Endodermal cell (in vitro differentiated cells): ENCODE measurements at places on chromosomes 3 and 15. TPM values are rescaled to one million over a fixed set of nuclear protein-coding genes. Genes with fewer than 3 reads are reported as not detected.
A peak's percentile ranks its signal among the peaks of the same experiment; 100 is the strongest.

Gene FAM43A
- 0.48 to 0.73 TPM (median 0.58 TPM) in 3 replicates for total RNA-seq

Gene ALG1L2
- 5.1 to 8.5 TPM (median 5.2 TPM) in 3 replicates for total RNA-seq

Gene CLK3
- 62.9 to 241 TPM (median 67.3 TPM) in 3 replicates for total RNA-seq

DNA sequence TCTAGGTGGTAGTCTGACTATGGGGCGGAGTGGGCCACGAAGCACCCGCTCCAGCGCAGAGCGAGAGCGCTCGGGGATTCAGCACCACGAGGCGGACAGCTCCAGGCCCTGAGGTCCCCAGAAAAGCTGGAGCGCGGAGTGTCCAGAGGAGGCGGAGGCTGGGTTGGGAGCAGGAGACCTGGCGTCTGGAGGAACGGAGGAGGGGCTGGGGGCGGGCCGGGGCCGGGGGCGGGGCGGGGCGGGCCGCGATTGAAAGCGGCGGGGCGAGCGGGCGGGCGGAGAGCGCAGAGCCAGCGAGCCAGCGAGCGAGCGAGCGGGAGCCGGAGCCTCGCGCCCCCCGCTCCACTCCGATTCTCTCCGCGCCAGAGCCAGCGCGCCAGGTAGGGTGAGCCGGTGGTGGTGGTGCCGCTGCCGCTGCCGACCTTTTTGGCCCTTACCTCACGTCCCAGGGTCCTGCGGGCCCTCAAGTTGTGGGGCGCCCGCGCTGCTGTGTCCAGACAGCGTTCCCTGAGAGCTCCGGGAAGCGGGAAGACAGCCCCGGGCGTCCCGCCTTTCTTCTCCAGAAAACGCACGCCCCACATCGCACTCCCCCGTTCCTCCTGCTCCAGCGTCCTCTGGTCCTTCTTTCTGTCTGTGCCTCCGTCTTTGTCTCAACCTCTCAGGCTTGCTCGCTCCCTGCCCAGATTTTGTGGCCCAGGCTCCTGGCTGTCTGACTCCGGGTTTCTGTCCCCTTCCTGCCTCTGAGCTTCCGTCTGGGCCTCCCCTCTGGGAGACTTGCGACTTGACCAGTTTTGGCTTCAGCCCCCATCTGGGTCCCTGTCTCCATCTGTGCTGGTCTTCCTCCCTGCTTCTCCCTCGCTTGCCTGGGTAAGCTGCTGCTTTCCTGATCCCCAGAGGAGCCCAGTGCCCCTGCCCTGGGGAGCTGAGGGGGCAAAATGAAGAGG lies at the start of gene GRM2:
TSS of gene GRM2 (plus strand) at position 281 of the 944 bp plus-strand sequence. CDS start 1,916 bp downstream, outside the sequence.
- no peaks in the 10 kb centered on the region for H3K36me3 ChIP-seq
- DNase-seq: peak; percentile 98
- H3K27me3 ChIP-seq: peaks cover 21% of the 10 kb centered on the region
- H3K27ac ChIP-seq: no peak within 1 kb of the TSS
- peak within 1 kb of the TSS; percentile 80 for H3K4me3 ChIP-seq

DNA sequence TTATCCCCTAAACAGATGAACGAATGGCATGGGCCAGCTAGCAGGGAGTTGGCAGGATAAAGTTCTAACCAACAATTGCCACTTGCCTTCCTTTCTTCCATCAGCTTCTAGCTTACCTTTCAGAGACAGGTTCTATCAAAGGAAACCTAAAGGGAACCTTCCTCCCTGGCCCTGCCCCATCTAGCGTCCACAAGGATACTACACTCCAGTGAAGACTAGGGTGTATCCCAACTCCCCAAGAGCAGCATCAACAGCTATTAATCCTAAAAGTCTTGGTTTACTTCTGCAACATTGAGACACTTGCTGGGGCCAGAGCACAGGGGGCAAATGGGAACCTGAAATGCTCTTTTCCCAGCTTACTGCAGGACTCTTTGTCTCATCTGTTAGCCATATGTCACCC lies 37.0 kb upstream of the TMC3 start:
- H3K4me3 ChIP-seq: no peak overlapping the region
- DNase-seq: peak; percentile 77
- no peaks in the 10 kb centered on the region for H3K36me3 ChIP-seq
- no peaks in the 10 kb centered on the region for H3K27me3 ChIP-seq

GRCh38 chr15:43934480-43934879 lies 107.7 kb downstream of the WDR76 start:
- no peak overlapping the region for H3K27ac ChIP-seq
- DNase-seq: no peak
- no peak overlapping the region for H3K4me3 ChIP-seq
- H3K4me1 ChIP-seq: peaks cover 18% of the 10 kb centered on the region

- no peaks in the 10 kb centered on the region for H3K36me3 ChIP-seq
- DNase-seq: no peak
- no peaks in the 10 kb centered on the region for H3K27me3 ChIP-seq
- no peak overlapping the region for H3K27ac ChIP-seq
- no peaks in the 10 kb centered on the region for H3K4me1 ChIP-seq
Measured at GRCh38 chr15:25969886-25970285, 106.8 kb upstream of the ATP10A start.

DNA sequence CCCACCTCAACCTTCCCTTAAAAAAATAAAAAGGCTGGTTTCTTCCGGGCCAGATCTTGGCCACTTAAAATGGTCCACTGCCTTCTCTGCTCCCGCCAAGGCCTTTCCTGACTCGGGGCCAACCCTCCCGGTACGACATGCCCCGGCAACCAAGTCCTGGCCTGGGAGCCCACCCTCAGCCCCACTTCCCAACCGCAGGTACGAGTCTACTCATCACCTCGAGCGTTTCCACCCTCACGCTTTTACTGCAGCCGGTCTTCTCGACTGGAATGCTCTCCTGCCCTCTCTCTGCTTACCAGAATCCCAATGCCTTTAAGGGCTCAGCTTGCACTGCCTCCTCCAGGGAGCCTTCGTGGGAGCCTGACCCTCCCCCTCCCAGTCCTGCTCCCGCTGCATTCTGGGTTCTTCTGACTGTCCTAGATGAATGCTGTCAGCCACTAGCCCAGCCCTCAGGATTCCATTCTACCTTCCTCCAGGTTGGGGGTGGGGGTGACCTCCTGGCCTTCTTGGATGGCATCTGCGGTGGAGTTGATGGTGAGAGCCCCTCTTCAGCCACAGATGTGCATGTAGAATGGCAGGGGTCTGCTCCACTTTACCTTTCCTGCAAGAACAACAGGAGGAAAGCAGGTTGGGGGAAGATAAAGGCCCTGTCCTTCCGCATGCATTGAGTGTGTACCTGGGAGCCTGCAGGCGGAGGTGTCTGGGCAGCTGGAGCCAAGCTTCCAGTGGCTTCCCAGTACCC lies 1.1 kb upstream of the CSRNP1 start:
- peak overlapping the region; percentile 86 for H3K4me3 ChIP-seq
- H3K36me3 ChIP-seq: peaks cover 4% of the 10 kb centered on the region
- peaks cover 34% of the 10 kb centered on the region for H3K4me1 ChIP-seq
- H3K27me3 ChIP-seq: no peaks in the 10 kb centered on the region

DNA sequence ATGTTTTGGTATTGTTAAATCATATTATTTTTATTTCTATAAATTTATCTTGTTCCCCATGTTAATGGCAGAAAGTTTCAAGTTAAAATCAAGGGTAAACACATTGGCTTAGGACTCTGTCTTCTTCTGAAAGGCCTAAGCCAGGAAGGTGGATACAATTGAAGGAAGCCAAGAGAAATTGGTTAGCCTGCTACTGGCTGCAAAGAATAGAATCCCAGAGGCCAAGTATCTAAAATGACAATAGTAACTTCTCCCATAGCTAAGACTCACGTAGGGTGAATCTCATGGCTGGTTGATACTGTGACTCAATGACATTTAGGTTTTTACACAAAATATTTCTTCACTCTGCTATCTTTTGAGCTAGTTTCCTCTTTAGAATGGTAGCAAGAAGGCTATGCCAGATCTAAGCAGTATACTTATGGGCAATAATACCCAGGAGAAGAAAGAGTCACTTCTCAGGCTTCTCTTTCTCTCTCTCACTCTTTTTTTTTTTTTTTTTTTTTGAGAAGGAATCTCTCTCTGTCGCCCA lies 621.5 kb upstream of the TBL1XR1 start:
- no peak overlapping the region for H3K27ac ChIP-seq
- H3K27me3 ChIP-seq: no peaks in the 10 kb centered on the region
- no peaks in the 10 kb centered on the region for H3K36me3 ChIP-seq
- H3K4me1 ChIP-seq: no peaks in the 10 kb centered on the region
- H3K4me3 ChIP-seq: no peak overlapping the region
- DNase-seq: no peak

DNA sequence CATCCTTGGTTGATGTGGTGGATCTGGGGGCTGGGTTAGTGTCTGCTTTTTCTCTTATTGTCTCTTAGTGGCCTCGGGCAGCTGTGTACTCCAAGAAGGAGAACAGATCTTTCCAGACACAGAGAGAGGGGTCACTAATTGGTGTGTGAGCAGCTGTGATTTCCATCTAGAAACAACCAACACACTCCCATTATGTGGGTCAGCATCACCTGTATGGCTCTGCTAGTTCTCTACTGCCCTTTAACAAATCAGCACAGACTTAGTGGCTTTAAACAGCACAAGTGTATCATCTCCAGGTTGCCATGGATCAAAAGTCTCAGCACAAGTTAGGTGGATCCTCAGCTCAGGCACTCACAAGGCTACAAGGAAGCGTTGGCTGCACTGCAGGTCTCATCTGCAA lies 156.8 kb downstream of the LRTM1 start:
- H3K4me1 ChIP-seq: no peaks in the 10 kb centered on the region
- DNase-seq: no peak
- H3K4me3 ChIP-seq: no peak overlapping the region
- no peaks in the 10 kb centered on the region for H3K27me3 ChIP-seq
- H3K27ac ChIP-seq: no peak overlapping the region
- no peaks in the 10 kb centered on the region for H3K36me3 ChIP-seq

- no peaks in the 10 kb centered on the region for H3K27me3 ChIP-seq
- H3K36me3 ChIP-seq: peaks cover 15% of the 10 kb centered on the region
- DNase-seq: no peak
Measured at GRCh38 chr15:92122259-92122658, 268.8 kb downstream of the SLCO3A1 start.

DNA sequence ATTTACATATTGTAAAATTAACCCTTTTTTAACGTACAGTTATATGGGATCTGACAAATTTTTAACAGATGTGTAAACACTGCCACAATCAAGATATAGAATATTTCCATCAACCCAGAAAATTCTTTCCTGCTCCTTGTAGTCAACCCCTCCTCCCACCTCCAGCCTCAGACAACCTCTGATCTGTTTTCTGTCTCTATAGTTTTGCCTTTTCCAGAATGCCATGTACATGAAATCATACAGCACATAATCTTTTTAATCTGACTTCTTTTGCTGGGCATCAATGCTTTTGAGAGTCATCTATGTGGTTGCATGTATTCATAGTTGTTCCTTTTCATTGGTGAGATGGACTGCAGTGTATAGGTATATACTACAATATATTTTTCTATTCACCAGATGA lies 153.0 kb downstream of the SMAD6 start:
- no peaks in the 10 kb centered on the region for H3K27me3 ChIP-seq
- peaks cover 7% of the 10 kb centered on the region for H3K36me3 ChIP-seq
- no peak for DNase-seq
- H3K27ac ChIP-seq: no peak overlapping the region
- no peak overlapping the region for H3K4me3 ChIP-seq

DNA sequence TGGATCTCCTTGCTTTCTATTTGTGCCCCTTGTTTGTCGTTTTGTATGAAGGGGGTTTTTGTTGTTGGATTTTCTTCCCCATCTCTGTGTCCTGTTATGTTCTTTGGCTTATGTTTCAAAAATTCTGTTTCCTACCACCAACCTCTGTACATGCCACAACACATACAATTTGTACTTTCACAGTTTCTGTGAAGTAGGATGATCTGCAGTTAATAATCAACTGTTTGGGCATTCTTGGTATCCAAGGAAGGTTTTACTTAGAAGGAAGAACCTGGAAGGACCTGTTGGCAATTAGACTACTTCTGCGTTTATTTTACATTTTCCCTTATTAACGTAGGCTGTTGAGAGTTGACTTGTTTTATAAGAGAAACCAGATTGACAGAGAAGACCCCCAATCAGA lies 8.3 kb downstream of the SETD5 start:
- H3K4me1 ChIP-seq: peaks cover 6% of the 10 kb centered on the region
- peaks cover 14% of the 10 kb centered on the region for H3K36me3 ChIP-seq
- H3K27me3 ChIP-seq: no peaks in the 10 kb centered on the region

DNA sequence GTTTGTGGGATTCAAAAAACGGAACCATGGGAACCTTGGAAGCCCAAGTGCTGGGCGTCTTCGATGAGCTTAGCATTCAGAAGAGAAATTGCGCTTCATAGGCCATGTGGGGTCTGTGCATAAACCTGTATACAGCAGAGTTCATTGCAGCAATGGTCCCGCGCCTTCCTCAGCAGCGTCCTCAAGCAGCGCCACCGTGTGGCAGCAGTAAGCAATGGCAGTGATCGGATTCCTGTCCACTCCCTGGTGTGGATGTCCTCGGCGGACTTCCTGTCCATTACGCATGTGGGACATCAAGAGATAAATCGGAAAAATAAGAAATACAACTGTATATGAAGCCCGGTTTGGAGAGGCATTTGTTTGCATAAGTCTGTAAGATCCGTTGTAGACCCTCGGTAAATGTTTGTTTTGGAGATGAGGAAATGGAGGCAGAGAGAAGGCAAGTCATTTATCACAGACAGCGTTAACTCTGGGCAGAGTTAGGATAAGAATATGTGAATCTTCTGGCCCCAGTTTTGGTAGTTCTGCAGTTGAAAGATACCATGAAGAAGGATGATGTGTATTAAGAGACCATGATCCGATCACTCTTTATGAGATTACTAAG lies 57.7 kb downstream of the CNTN4 start:
- no peaks in the 10 kb centered on the region for H3K4me1 ChIP-seq
- no peak overlapping the region for H3K27ac ChIP-seq
- no peaks in the 10 kb centered on the region for H3K27me3 ChIP-seq
- DNase-seq: peak; percentile 87
- H3K4me3 ChIP-seq: no peak overlapping the region
